ENCODE measurements at places on chromosomes 16 and 17.

GRCh38 chr16:19967963-19968362, 83.3 kb upstream of the GPRC5B start:
- no peak for DNase-seq

- no peak for DNase-seq
These were observed 33.1 kb downstream of the ABR start for GRCh38 chr17:1146561-1147265.

GRCh38 chr16:68907781-68908181, 64.5 kb downstream of the TANGO6 start:
- DNase-seq = no peak

DNA sequence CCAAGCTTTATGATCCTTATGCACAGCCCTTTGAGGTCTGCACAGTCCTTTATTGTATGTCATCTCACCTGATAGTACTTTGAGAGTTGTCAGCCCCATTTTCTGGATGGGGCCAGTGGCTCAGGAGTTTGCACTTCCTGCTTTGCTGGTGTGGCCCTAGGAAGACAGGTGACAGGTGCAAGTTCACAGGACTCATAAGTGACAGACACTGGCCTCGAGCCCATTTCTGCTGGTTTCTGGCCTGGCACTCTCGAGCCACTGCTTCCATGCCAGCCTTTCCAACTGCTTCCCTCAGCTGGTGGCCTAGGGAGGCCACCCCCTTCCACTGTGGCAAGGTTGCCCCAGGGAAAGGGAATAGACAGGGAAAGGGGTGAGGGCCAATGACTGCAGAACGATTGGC, 84.4 kb upstream of the CCL1 start:
- no peak for DNase-seq

GRCh38 chr17:58541249-58541648, 26.8 kb upstream of the MTMR4 start:
- no peak for DNase-seq

GRCh38 chr16:10808850-10809249, 9.7 kb downstream of the TVP23A start:
- DNase-seq = no peak

GRCh38 chr17:48241131-48241591, 133.6 kb downstream of the SNX11 start:
- peak; percentile 76 for DNase-seq

- no peak for DNase-seq
These were observed 8.2 kb upstream of the SEC14L1 start for GRCh38 chr17:77132411-77133086.

- DNase-seq = no peak
These were observed 49.1 kb downstream of the STAT5A start for GRCh38 chr17:42337442-42337841.

DNA sequence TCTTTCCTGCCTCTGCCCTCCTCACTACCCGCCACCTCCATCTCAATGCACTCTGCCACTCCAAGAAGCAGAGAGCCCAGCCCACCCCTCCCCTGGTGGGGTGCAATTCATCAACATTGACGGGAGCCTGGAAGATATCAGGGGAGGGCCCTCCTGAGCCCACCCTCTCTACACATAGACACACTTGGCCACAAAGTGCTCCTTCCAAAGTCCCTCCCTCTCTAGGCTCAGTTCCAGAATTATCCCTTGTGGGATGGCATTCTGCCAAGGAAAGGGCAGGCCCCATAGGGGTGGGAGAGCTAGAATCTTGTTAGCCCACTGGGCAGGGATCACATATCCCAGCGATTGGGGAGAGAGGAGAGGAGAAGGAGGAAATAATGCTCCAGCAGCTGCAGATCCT, 66.2 kb downstream of the TMEM132E start:
- peak; percentile 64 for DNase-seq

- DNase-seq = no peak
These were observed 34.5 kb downstream of the SLC39A11 start for GRCh38 chr17:73058022-73058421.

DNA sequence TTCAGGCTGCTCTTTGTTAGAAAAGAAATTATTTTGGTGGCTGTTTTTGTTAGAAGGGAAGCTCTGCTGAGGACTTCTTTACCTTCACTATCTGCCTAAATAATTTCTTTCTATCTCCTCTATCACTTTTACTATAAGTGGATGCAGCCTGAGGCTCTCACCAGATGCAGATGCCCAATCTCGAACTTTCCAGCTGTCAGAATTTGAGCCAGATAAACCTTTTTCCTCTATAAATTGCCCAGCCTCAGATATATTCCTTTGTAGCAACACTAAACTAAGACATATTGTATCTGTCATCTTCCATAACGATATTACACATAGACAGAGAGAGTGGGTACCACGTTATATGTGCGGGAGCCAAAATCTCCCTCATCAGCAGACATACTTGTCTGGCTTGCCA, 15.7 kb upstream of the CDH8 start:
- no peak for DNase-seq

GRCh38 chr17:28469376-28469775, 4.1 kb upstream of the SLC13A2 start:
- no peak for DNase-seq

GRCh38 chr16:67779256-67780014, 26.9 kb downstream of the RANBP10 start:
- no peak for DNase-seq

DNA sequence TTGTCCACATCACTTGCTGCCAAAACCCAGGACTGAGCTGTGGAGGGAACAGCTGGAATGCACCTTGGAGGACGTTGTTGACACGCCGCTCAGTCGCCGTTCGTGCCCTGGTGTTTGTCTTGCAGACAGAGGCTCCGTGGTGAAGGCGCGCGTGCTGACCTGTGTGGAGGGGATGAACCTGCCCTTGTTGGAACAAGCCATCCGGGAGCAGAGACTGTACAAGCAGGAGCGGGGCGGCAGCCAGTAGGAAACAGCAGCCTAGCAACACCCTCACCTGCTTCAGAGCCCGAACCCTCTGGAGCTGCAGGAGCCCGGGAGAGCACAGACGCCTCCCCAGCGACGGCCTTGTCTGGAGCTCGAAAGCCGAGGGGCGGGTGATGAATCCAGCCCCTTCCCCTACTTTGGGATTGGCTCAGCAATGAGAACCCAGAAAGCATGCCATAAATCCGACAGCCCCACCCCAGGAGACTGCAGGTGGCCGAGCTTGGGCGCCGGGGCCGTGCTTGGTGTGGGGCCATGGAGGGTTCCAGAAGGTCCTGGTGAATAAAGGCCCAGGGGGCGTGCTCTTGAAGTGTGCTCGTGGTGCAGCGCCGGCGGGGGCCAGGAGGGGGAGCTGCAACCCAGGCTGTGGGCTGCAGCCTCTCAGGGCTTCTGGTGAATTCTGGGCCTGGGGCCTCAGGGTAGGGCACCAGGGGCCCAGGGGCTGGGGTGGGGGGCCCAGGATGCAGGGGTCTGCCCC, 470 bp upstream of the CDK3 start:
- peak; percentile 72 for DNase-seq

DNA sequence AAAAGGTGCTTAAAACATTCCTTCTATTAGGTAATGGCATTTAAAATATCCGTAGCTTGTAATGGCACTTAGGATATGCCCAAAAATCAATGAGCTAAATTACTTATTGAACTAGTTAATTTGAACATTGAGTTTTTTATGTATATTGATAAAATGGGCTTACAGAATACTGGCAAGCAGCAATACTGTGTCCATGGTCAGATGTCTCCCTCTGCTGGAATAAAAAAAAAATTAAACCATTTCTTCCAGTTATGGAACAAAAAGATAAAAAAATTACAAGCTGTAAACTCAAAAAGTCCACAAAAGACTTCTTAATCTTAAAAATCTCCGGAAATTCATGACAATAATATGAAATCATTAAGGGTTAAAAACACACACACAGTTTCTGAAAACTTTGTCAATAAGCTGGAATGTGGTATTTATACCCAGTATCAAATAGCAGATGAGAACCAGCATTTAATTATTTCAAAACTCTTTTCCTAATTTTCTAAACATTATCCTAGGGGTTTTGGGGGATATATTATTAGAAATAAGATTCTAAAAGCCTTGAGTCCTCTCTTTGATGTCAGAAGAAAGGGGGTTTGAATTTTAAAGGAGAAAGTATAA, 21.5 kb upstream of the PSMD7 start:
- no peak for DNase-seq

DNA sequence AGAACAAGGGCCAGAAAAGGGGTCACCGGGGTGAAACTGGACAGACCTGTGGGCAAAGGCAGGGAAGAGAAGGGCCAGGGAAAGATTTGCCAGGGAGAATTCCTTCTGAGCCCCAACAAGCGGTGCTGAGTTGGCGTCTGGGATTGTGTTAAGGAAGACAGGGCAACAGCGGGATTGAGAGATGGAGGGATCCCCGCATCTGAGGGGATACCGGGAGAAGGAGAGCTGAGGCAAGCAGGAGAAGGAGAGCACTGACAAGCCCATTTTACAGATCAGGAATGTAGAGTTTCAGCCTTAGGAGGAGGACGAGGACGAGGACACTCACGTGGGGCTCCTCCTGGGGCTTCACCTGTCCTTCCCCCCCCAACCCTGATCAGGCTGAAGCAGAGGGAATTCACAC, 998 bp upstream of the ABCC3 start:
- DNase-seq = no peak

DNA sequence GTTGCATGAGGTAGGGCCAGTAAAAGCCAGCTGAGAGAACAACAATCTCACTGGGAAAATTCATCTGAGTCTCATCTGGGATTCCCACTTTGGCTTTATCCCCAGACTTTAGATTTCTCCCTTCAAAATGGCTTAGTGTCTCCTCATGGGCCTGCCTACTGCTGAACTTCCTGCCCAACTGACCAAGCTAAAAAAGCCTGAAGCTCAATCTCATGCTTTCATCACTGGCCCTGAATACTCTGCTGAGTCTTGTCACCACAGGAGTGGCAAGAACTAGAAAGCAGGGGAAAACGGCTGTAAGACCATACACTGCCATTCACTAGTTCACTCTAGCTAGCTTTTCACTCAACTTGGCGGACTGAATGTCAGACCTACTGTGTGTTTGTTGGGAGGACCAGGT, 96.4 kb upstream of the NOG start:
- DNase-seq = no peak

DNA sequence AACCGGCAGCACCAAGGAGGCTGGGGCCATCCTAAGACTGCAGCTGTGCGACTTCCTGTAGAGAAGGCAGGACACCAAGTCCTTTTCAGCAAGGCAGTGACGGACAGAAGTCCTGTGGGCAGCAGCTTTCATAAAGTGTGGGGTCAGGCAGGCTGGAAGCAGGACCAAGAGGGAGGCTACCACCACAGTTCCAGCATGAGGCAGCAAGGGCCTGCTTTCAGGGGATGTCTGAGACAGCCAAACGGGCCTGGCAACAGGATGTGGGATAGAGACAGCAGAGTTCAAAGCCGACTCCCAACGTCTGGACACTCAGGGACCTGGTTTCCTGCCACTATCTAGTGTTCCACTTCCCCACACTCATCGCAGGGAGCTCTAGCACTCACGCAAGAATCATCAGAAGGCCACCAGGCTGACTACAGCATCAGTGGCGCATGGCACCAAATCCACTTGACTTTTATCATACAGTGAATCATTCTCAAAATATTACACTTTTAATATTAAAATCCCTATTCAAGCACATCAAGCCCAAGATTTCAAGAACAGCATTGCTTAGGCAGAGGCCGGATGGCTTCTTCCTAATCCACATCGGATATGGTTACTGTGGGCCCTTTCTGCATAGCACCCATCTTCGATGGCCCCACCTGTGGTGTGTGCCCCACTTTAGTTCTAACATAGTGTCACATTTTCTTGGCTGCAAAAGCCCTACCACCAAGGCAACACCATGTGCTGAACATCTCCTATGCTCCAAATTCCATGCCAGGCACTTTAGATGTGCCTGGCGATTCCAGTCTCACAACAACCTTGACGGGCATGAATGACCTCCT, 5.2 kb downstream of the USP7 start:
- DNase-seq = peak; percentile 31

DNA sequence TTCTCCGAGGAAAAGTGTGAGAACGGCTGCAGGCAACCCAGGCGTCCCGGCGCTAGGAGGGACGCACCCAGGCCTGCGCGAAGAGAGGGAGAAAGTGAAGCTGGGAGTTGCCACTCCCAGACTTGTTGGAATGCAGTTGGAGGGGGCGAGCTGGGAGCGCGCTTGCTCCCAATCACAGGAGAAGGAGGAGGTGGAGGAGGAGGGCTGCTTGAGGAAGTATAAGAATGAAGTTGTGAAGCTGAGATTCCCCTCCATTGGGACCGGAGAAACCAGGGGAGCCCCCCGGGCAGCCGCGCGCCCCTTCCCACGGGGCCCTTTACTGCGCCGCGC, at the start of gene ERBB2:
TSS of gene ERBB2 (plus strand) at position 247 of the 330 bp plus-strand sequence. CDS start 175 bp downstream, outside the sequence.
- DNase-seq = peak; percentile 35

GRCh38 chr16:86343796-86344585, 166.3 kb upstream of the FOXF1 start:
- peak; percentile 50 for DNase-seq

- peak; percentile 90 for DNase-seq
These were observed at the start of gene YPEL2 for GRCh38 chr17:59331129-59331928. Gene YPEL2, plus strand, starts transcription at chr17:59331655. Its CDS starts 21,755 bp downstream, at chr17:59353410.

DNA sequence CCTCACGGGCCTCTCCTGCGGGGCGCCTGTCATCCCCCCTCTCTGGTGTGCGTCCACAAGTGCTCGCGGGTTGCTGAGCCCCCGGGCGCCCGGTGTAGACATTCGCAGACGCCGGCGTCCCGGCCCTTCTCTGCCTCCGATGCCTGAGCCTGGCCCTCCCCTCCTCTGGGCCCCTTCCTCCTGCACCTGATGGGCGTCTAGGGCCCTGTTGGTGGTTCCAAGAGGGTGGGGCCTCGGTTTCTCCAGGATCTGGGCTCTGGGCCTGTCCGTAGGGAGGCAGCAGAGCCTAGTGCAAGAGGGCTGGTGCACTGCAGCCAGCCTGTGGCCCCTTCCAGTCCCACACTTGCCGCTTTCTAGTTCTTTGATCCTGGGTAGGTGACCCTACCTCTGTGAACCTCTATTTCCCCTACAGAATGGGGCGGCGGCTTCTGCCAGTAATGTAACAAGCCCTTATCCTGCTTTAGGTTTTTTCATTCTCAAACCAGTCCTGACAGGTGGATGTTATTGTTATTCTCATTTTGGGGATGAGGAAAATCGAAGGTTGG, 623 bp downstream of the E4F1 start:
- peak; percentile 36 for DNase-seq

GRCh38 chr17:6683730-6684459, 29.3 kb downstream of the SLC13A5 start:
- no peak for DNase-seq

- no peak for DNase-seq
These were observed 14.4 kb downstream of the ITFG1 start for GRCh38 chr16:47446431-47446830.

DNA sequence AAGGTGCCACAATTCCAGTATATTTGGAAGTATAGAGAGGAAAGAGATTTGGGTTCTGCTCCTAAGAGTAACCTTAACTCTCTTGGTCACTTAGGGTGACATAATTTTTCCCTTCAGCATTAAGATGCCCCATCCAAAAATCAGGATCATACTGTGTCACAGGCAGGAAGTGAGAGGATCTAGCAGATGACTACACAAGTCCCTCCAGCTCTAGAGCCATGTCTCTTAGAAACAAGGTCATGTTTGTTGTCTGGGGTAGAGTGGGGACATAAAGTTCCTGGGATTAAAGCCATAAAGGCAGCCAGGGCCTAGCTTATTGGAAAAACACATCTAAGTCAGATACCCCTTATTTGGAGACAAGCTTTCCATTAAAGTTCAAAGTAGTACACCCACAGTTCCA, 2.7 kb downstream of the CCL8 start:
- no peak for DNase-seq

GRCh38 chr16:15768201-15768600, 88.6 kb downstream of the MYH11 start:
- no peak for DNase-seq

GRCh38 chr17:8212312-8213180, 2.2 kb upstream of the AURKB start:
- no peak for DNase-seq

Measured in SJCRH30 (cell line).